ENCODE measurements at places on chromosomes 16 and 17.

DNA sequence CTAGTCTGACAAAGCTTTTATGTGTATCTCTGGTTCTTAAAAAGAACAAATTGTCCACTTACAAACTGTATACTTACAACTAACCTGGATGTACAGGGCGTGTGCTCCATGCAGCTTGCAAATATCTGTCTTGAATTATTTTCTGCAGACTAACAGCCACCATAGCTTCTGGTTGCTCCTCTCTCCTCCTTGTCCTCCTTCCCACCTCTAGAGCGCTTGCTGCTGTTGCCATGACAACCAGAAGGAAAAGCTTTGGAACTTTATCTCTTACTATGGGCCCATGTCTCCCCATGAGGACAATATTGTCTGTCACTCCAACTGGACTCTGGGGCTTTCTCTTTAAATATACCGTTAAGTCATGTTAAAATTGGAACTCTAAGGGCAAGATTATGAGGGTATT is 71.5 kb upstream of the DHX40 start:
- H3K4me3 ChIP-seq = no peak overlapping the region
- no peak for DNase-seq
- no peaks in the 10 kb centered on the region for H3K27me3 ChIP-seq
- H3K36me3 ChIP-seq = no peaks in the 10 kb centered on the region

GRCh38 chr17:14940108-14940937 is 324.8 kb downstream of the PMP22 start:
- no peaks in the 10 kb centered on the region for H3K36me3 ChIP-seq
- no peak for DNase-seq
- H3K27ac ChIP-seq = no peak overlapping the region
- no peak overlapping the region for H3K4me3 ChIP-seq
- no peaks in the 10 kb centered on the region for H3K4me1 ChIP-seq

- no peaks in the 10 kb centered on the region for H3K27me3 ChIP-seq
- H3K4me3 ChIP-seq = no peak overlapping the region
- no peak overlapping the region for H3K27ac ChIP-seq
- no peaks in the 10 kb centered on the region for H3K4me1 ChIP-seq
- peaks cover 7% of the 10 kb centered on the region for H3K36me3 ChIP-seq
Measured at GRCh38 chr16:88067530-88068411, 116.5 kb downstream of the BANP start.

GRCh38 chr17:8618825-8619224 is 11.7 kb downstream of the MYH10 start:
- no peak for DNase-seq
- H3K4me3 ChIP-seq = no peak overlapping the region
- peaks cover 15% of the 10 kb centered on the region for H3K27me3 ChIP-seq
- H3K4me1 ChIP-seq = peaks cover 19% of the 10 kb centered on the region
- peaks cover 6% of the 10 kb centered on the region for H3K36me3 ChIP-seq

GRCh38 chr17:67534941-67535340 is 157.9 kb downstream of the PITPNC1 start:
- no peak overlapping the region for H3K4me3 ChIP-seq
- no peak overlapping the region for H3K27ac ChIP-seq
- no peaks in the 10 kb centered on the region for H3K27me3 ChIP-seq
- no peak for DNase-seq
- peaks cover 23% of the 10 kb centered on the region for H3K4me1 ChIP-seq

DNA sequence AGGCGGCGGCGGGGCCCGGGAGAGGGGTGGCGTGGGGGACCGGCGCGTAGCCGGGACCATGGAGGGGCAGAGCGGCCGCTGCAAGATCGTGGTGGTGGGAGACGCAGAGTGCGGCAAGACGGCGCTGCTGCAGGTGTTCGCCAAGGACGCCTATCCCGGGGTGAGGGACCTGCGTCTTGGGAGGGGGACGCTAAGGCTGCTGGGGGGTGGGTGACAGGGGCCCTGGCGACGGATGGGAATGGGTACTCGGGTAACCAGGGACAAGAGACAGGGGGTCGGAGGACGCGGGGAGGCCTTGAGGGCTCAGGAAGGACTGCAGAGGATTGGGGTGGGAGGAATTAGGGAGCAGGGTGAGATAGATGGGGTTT is 243 bp downstream of the RND2 start:
- no peaks in the 10 kb centered on the region for H3K36me3 ChIP-seq
- no peak for DNase-seq
- peaks cover 8% of the 10 kb centered on the region for H3K27me3 ChIP-seq
- H3K4me1 ChIP-seq = peaks cover 21% of the 10 kb centered on the region
- H3K27ac ChIP-seq = no peak overlapping the region
- peak overlapping the region; percentile 65 for H3K4me3 ChIP-seq

- H3K4me1 ChIP-seq = peaks cover 4% of the 10 kb centered on the region
- no peak overlapping the region for H3K4me3 ChIP-seq
- H3K27ac ChIP-seq = no peak overlapping the region
- peaks cover 28% of the 10 kb centered on the region for H3K36me3 ChIP-seq
- H3K27me3 ChIP-seq = no peaks in the 10 kb centered on the region
- no peak for DNase-seq
Measured at GRCh38 chr17:4195306-4195705, 52.3 kb downstream of the CYB5D2 start.

- no peak for DNase-seq
- peaks cover 4% of the 10 kb centered on the region for H3K27me3 ChIP-seq
- H3K4me3 ChIP-seq = no peak overlapping the region
Measured at GRCh38 chr16:86978445-86979030, 338.7 kb downstream of the C16orf95 start.

- no peak overlapping the region for H3K4me3 ChIP-seq
- peaks cover 4% of the 10 kb centered on the region for H3K27me3 ChIP-seq
- H3K4me1 ChIP-seq = no peaks in the 10 kb centered on the region
- no peak for DNase-seq
- H3K27ac ChIP-seq = no peak overlapping the region
Measured at GRCh38 chr17:34242587-34243363, 12.3 kb upstream of the CCL2 start.

GRCh38 chr17:65660947-65661346 is 99.5 kb upstream of the AXIN2 start:
- H3K4me1 ChIP-seq = peaks cover 15% of the 10 kb centered on the region
- H3K27me3 ChIP-seq = peaks cover 7% of the 10 kb centered on the region
- H3K27ac ChIP-seq = no peak overlapping the region
- no peak for DNase-seq

DNA sequence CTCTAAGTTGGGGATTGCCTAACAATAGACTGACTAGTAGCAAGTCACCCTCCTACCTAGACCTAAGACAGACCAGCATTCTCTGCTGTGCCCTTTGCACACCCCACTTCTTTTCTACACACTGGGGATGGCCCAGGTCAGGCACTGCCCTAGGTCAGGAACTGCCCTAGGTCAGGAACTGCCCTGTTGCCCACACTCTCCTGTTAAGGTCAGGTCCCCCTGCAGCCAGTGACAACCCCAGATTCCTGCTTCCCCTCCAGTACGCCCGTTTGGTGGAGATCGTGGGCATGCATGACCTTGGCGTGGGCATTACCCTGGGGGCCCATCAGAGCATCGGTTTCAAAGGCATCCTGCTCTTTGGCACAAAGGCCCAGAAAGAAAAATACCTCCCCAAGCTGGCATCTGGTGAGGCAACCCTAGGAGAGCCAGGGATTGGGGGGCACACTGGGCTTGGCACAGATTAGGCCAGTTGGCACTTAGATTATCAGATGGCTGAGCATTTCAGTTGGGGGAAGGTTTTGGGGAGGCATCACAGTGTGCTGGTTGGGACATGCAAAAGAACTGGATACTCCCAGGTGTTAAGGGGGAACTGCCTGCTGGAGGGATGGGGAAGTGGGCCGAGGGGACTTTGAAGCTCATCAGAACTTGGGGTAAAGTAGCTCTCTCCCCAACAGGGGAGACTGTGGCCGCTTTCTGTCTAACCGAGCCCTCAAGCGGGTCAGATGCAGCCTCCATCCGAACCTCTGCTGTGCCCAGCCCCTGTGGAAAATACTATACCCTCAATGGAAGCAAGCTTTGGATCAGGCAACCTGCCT is 1.7 kb downstream of the ACADVL start:
- peaks cover 42% of the 10 kb centered on the region for H3K4me1 ChIP-seq
- H3K27ac ChIP-seq = peak overlapping the region; percentile 54
- peak overlapping the region; percentile 99 for H3K4me3 ChIP-seq
- peaks cover 13% of the 10 kb centered on the region for H3K36me3 ChIP-seq
- DNase-seq = no peak
- H3K27me3 ChIP-seq = no peaks in the 10 kb centered on the region

DNA sequence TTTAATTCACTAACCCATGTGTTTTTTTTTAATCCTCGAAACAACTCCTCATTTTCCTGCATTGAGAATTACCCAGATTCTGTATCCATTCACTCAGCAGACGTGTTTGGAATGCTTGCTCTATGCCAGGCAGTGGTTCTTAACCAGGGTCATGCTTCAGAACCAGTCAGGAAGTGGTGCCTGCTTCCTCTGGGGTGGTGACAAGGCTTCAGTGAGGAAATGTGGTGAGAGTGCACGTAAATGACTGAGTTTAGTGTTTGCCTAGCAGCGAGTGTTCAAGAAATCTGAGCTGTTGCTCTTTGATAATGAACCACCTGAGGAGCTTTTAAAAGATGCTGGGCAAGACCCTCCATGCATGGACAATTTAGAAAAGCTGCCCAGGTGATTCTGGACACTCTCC is 9.9 kb downstream of the ZFP90 start:
- H3K4me3 ChIP-seq = no peak overlapping the region
- no peak for DNase-seq
- no peaks in the 10 kb centered on the region for H3K27me3 ChIP-seq

DNA sequence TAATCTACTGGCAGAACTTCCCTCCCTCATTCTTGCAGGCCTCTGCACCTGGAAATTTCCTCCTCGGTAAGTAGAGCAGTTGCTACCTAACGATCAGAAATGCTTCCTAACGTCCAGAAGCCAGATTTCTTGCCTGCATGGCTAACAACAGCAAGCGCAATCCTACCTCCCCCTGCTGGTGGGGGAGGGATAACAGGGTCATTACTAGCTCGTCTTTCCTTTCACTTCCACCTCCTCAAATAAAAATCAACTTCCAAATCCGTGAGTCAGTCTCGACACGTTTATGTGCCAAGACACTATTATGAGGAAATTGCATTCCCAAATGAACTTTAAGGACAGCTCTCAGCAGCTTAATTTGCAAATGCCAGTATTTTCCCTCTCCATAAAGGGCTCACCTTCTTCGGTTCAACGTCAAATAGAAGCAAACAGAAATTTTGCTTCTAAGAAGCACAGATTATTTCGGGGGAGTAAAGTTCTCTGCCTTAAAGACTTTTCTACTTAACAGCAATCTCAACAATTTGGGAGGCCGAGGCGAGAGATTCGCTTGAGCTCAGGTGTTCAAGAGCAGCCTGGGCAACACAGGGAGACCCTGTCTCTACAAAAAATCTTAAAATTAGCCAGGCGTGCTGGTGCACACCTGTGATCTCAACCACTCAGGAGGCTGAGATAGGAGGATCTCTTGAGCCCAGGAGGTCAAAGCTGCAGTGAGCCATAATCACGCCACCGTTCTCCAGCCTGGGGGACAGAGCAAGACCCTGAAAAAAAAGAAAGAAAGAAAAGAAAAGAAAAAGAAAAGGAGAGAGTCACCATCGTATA is 188.6 kb upstream of the PSMD7 start:
- no peak overlapping the region for H3K27ac ChIP-seq
- H3K36me3 ChIP-seq = no peaks in the 10 kb centered on the region
- H3K4me1 ChIP-seq = peaks cover 6% of the 10 kb centered on the region

DNA sequence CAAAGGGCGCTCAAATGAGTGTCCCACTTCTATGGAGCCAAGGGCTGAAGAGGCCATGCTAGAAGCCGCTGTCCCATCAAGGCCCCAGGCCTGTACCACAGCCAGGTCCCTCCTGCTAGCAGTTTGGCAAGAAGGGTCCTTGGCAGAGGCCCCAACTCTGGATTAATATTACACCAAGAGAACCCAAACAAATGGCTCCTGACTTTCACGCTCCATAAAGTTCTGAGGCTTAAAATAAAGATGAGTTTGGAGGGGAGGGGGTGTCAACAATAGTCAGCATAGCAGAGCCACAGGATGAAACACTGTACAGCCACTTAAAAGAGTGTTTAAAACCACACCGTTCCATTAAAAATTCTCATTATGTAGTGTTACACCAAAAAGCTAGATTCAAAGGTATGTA is 30.5 kb downstream of the CUEDC1 start:
- no peak for DNase-seq
- no peaks in the 10 kb centered on the region for H3K36me3 ChIP-seq
- no peak overlapping the region for H3K27ac ChIP-seq
- H3K4me3 ChIP-seq = no peak overlapping the region
- H3K27me3 ChIP-seq = peaks cover 4% of the 10 kb centered on the region

- peaks cover 6% of the 10 kb centered on the region for H3K4me1 ChIP-seq
- H3K27me3 ChIP-seq = peaks cover 17% of the 10 kb centered on the region
- no peak overlapping the region for H3K27ac ChIP-seq
- H3K36me3 ChIP-seq = no peaks in the 10 kb centered on the region
- DNase-seq = no peak
Measured at GRCh38 chr16:66850115-66850815, 6.1 kb downstream of the CA7 start.

DNA sequence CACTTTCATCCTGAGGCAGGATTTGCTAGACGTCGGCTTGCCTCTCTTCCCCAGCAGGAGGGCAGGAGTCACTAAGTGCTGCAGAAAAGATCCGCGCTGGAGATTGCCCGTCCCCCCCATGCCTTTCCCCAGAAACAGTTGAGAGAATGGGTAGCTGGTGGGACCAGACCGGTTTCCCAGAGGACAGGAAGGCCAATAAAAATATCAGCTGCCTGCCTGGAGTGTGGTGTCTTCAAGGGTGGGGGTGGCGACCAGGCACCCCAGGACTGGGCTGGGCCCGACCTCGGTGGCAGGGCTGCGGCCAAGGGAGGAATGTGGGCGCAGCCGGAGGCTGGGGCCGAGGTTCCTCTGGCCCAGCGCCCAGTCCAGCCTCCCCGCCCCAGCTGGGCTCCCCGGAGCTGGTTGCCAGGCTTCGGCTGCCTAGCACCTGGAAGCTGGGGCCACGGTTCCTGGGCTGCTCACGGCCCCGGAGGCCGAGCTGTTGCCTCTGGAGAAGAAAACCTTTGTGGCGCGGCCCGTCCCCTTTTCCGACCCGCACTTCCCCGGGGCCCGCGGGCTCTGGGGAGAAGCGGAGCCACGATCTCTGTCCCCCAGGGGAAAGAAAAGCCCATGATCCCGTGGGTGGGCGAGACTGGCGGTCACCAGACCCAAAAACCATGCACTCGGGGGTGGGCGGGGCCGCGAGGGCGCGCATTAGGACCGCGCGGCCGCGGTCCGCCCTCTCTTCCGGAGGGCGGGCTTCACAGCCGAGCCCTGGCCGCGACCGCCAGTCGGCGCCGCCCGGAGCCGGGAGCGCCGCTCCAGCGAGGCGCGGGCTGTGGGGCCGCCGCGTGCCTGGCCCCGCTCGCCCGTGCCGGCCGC is at the start of gene TRAF4:
Gene TRAF4, plus strand, starts transcription at position 769 of the 861 bp plus-strand sequence. CDS start 102 bp downstream, outside the sequence.
- peak within 1 kb of the TSS; percentile 92 for H3K27ac ChIP-seq
- peak within 1 kb of the TSS; percentile 92 for H3K4me3 ChIP-seq
- H3K4me1 ChIP-seq = peaks cover 38% of the 10 kb centered on the region
- H3K27me3 ChIP-seq = no peaks in the 10 kb centered on the region
- peaks cover 64% of the 10 kb centered on the region for H3K36me3 ChIP-seq
